ENCODE measurements at places on chromosomes 5 and 9.
A peak's percentile ranks its signal among the peaks of the same experiment; 100 is the strongest.

DNA sequence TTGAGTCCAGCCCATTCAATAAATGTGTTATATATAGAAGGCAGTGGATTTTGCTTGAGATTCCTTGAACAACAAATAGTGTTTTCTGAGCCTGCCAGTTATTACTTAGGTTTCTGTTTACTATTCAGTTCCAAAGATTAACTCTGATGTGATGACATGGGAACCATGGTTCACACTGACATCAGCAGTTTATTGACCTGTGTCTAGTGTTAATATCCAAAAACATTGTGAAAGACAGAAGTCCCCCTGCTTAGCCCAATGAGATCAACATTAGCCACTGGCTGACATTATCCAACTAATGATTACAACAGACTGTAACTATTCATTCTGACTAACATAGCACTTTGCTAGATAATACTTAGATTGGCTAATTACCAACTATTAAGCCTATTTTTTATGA, 14.9 kb downstream of the APBA1 start:
- no peak for DNase-seq

DNA sequence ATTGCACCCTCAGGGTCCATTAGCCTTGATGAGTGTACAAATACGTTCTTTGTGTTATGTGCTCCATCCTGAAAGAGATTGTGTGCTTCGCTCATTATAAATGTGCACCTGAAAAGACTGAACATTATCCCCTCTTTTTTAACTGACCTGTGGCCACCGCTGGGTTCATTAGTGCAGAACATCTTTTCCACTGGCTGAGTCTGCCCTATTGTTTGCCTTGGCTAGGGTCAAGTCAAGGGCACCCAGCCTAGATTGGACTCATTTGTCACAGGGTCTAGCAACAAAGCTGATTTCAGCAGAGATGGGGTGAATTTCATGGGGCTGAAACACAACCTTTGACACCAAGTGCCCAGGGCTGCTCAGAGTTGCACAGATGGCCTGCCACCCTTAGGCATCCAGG, 764.1 kb upstream of the ARRDC3 start:
- DNase-seq, result no peak

GRCh38 chr5:63961125-63961597, 1.1 kb downstream of the HTR1A start:
- no peak for DNase-seq

GRCh38 chr5:170597109-170597751, 93.4 kb downstream of the KCNIP1 start:
- DNase-seq, result no peak

GRCh38 chr5:131001507-131001906, 163.5 kb downstream of the HINT1 start:
- DNase-seq, result no peak

DNA sequence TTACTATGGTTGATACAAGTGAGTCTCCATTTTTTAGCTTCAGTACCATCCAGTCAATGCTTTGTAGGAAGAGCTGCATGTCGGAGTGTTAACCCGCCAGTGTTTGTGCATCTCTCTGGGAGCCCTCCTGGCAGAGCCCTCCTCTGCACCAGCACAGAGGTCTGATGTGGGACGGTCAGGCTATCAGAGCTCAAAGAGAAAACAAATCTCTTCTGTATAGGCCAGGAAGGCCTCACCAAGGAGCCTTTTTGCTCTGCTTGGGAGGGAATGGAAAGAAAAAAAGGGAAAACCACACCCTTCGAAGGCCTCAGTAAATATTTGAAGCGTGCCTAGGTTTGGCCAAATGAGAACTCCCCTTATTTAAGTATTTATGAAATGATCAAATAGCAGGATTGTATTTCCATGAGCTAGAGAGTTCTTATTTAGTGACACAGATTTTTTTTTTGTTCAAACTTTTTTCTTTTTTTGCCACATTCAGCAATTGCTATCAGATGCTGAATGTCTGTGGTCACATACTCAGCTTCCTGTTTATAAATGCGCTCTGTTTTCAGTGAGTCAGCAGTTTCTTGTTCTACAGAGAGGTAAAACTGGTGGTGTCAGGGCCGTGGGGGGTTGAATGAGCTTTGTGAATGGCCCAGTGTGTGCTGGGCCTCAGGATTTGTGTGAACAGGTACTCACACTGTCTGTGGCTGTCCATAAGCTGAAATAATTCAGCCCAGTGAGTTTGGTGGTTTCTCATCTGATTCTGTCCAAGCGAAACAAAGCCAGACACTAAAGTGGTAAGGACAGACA, 226.6 kb downstream of the SNX18 start:
- peak; percentile 7 for DNase-seq

- no peak for DNase-seq
Observed at GRCh38 chr9:138098116-138098907, 220.7 kb downstream of the CACNA1B start.

GRCh38 chr5:62762503-62762902, 183.9 kb downstream of the LRRC70 start:
- DNase-seq, result no peak

DNA sequence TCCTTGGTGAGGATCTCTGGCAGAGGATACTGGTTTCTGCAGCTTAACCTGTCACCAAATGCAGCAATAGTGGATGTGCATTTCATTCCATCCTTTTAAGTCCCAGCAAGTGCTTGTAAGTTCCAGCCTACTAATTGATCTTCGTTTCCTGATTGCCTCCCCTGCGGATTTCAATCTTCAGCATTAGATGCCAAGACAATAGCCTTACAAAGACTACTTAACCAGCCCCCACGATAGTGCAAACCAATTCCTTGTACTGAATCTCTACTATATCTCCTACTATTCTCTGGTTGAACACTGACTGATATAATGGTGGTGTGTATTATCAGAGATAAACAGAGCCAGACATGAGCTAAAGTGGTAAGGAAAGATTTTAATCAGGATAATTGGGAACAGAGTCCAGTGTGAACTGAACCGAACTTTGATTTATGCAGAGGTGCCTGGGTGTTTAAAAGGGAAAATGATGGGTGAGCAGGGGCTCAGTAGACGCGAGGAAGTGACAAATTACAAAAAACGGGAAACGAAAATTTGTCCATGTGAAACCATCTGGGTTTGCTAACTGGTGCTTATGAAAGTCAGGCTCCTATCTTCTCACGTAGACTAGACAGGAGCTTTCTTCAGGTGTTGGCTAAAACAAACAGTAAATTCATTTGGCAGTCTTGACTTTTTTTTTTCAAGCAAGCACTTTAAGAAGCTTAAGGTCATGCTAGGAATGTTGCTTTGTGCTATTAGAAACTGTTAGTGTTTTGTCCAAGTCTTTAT, 106.9 kb upstream of the ST8SIA4 start:
- DNase-seq, result no peak

GRCh38 chr9:98195671-98196070, 3.2 kb upstream of the CORO2A start:
- DNase-seq, result no peak

- no peak for DNase-seq
Observed at GRCh38 chr9:124358631-124359030, 56.6 kb downstream of the PSMB7 start.

GRCh38 chr9:110135846-110136245, 72.1 kb downstream of the C9orf152 start:
- no peak for DNase-seq

GRCh38 chr5:10674096-10674495, 86.9 kb downstream of the DAP start:
- no peak for DNase-seq

- no peak for DNase-seq
Observed at GRCh38 chr5:171499611-171500010, 80.2 kb downstream of the FGF18 start.

- no peak for DNase-seq
Observed at GRCh38 chr5:6631441-6631840, 1.4 kb downstream of the NSUN2 start.
